COR-L47 (cell line): ENCODE measurements at places on chromosomes 2 and 18.

DNA sequence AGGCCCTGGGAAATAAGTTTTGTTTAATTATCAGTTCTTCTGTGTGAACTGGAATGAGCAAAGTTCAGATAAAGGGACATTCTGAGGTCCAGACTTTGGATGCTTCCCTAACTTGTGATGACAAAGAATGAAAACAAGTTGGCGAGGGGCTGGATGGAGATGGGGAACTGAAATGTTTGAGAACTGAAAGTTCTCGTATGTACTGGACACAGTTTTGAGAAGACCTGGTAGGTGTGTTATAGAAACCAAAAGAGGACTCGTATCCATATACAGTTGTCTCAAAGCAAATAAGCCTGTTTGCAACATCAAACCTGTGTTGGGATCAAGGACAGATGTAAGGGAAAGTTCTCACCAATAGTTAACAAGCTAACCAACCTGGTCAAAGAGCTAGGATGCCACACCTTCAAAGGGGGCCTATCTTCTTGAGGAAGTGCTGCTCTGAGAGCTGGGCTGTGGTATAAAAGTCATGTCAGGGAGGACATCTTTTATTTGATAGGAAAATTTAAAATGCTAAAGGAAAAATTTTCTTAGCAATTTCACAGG, at the start of gene UPP2:
TSS of gene UPP2 (plus strand) at position 493 of the 543 bp plus-strand sequence. CDS start 188 bp downstream, outside the sequence.
- DNase-seq: no peak

- DNase-seq: no peak
Observed at GRCh38 chr2:176461809-176462670, 192.8 kb downstream of the MTX2 start.

GRCh38 chr2:46363535-46364170, 66.4 kb downstream of the EPAS1 start:
- no peak for DNase-seq

- no peak for DNase-seq
Observed at GRCh38 chr2:236180076-236180816, 12.1 kb upstream of the GBX2 start.

DNA sequence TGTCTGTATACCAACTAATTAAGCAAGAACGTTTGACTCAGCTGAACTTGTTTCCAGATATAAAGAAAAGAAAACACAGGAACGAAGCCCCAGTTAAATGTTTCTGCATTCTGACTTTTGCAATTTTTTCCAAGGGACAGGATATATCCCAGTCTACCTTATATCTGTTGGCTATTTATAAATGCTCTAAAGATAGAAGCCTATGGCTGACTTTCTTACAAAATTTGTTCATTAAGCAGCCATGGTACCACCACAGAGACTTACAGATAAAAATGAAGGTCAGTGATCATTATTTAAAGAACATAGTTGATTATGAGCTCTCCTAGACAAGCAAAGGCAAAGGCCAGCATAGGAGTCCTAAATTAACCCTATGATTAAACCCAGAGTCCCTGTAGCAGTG, 462.7 kb upstream of the SPHKAP start:
- no peak for DNase-seq

DNA sequence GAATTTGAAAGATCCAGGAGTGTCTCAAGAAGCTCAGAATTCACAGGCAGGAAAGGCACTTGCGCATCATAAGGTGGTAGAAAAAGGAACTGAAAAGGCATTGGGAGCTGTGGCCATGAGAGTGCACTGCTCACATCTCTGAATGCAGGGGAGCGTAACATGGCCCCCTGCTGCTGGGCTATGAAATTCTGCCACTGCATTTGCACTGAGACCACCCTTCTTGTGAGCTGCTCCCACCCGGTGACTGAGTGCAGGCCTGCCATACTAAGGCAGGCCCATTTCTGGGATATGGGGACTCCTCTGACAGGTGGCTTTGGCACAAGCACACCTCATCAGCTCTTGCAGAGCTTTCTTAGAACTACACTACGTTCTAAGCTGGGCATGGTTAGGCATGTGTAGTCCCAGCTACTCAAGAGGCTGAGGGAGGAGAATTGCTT, 25.3 kb upstream of the STARD7 start:
- DNase-seq: no peak
